Stimulated activated CD8-positive, alpha-beta memory T cell treated with anti-CD3 and anti-CD28 coated beads, Interleukin-2, amount 100 ng/mL, for 1 hour (primary cell): ENCODE measurements at places on chromosomes 4 and X.

DNA sequence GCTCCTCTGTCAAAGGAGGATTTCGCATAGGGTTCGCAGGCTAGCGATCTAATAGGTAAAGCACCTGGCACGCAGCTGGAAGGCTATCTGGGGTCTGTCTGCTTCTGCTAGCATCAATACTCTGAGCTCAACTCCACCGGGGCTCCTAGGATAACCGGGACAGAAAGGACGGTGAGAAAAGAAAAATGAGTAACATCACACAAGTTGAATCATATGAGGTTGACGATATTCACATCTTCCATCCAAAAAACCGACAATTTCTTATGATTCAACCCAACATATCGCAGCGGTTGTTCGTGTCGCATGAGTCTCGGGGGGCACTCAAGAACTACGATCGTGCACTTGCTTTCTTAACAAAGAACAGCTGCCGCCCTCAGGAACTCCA, 1.8 kb downstream of the PROM1 start:
- DNase-seq = no peak

DNA sequence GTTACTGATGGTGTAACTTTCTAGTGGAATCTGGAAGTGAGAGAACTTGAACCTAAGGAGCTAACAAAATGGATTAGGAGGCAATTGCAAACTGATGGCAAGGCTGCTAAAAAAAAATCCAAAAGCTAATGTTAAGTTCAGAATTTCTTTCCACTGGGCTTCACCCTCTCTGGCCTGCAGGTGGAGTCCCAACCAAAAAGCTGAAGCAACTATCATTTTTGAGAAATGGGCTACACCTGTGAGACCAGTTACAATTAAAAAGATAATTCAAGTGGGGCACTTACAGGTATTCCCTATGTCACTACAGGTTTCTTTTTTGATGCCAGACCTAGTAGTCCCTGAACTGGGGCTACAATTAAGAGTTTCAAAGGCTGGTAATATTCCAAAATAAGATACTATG, 142.1 kb upstream of the FTHL17 start:
- no peak for DNase-seq

DNA sequence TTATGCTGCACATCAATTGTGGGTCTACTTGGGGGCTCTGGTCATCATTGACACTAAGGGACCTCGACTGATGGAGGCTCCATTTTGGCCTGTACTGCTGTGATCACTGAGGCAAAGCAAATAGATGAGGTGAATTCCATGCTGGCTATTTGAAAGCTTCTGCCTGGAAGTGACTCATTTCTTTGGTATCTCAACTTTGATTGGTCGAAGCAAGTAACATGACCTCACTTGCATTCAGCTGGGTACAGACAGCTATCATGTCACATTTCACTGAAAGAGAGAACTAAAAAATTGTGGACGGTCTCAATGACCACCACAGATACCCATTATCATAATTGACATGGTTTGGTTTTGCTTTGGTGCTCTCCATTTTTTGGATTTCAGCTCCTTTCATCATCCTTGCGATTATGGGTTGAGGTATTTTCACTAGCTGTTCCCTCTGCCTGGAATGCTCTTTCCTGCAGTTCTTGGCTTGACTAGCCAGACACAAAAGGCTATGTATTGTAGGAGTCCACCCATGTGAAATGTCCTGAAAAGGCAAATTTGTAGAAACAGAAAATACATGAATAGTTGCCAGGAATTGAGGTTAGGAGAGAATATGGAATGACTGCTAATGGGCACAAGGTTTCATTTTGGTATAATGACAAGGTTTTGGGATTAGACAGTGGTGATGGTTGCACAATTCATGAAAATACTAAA, 369.2 kb upstream of the LCORL start:
- DNase-seq = no peak

- no peak for DNase-seq
Observed at GRCh38 chr4:26227601-26228229, 93.1 kb upstream of the RBPJ start.

DNA sequence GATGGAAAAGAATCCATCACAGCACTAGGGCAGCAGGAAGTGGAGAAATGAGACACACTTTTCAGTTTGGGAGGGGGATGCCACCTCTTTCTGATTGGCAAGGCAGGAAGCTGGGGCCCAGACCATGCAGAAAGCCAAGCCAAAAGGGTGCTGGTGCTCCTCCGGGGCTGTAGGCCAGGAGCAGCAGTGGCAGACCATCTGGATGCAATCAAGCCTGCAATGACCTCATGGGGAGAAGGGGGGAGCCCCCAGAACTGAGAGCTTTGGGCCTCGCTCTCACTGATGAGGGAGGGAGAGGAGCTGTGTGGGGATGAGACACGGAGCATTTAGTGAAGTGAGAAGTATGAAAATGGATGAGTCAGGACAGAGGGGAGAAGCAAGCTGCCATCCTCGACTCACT, 141.3 kb upstream of the NALF2 start:
- DNase-seq = no peak

- DNase-seq = no peak
Observed at GRCh38 chrX:98654565-98654964, 1755.5 kb downstream of the PCDH19 start.

DNA sequence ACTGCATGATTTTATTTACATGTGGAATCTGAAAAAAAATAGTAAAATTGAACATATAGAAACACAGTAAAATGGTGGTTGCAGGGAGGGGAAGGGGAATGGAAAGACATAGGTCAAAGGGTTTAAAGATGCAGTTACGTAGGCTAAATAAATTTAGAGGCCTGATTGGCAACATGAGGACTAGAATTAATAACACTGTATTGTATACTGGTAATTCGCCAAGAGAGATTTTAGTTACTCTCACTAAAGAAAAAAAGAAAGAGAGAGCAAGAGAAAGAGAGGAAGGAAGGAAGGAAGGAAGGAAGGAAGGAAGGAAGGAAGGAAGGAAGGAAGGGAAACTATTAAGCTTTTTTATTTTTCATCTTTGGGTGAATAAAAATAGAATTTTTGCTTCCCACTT, 488.1 kb downstream of the PCDH10 start:
- no peak for DNase-seq

- DNase-seq = no peak
Observed at GRCh38 chr4:123787512-123788080, 391.0 kb downstream of the SPRY1 start.

GRCh38 chr4:56512166-56512565, 6.6 kb downstream of the ARL9 start:
- no peak for DNase-seq

DNA sequence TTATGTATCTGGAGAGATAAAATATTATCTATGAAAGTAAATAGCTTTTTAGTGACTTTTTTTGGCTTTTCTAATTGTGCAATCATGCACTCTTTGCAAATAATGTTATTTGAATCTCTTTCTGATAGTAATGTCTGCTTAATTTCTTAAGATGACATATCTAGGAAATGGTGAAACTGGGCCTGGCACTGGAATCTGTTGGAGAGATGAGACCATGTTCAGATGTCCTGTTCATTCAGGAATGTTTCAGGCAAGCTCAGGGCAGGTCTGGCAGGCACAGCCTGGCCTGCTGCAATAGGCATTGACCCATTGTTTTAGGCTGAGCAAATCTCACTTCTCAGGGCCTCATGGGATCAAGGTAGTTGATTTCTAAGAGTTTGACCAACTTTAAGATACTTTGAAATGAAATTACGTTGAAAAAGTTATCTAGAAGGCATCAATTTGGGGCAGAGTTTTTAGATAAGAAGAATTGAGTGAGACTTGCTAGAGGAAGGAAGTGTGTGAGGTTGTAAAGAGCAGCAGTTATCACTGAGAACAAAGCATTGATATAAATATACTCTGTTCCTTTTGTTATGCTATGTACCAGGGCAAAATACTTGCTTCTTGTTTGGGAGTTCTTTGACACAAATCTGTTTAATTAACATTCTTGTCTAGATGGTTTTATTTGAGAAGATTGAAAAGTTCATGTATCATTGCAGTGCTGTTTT, 133.0 kb upstream of the LEF1 start:
- no peak for DNase-seq

DNA sequence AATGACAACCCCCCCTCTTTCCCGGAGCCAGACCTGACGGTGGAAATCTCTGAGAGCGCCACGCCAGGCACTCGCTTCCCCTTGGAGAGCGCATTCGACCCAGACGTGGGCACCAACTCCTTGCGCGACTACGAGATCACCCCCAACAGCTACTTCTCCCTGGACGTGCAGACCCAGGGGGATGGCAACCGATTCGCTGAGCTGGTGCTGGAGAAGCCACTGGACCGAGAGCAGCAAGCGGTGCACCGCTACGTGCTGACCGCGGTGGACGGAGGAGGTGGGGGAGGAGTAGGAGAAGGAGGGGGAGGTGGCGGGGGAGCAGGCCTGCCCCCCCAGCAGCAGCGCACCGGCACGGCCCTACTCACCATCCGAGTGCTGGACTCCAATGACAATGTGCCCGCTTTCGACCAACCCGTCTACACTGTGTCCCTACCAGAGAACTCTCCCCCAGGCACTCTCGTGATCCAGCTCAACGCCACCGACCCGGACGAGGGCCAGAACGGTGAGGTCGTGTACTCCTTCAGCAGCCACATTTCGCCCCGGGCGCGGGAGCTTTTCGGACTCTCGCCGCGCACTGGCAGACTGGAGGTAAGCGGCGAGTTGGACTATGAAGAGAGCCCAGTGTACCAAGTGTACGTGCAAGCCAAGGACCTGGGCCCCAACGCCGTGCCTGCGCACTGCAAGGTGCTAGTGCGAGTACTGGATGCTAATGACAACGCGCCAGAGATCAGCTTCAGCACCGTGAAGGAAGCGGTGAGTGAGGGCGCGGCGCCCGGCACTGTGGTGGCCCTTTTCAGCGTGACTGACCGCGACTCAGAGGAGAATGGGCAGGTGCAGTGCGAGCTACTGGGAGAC, 1.6 kb downstream of the PCDH10 start:
- DNase-seq = no peak

DNA sequence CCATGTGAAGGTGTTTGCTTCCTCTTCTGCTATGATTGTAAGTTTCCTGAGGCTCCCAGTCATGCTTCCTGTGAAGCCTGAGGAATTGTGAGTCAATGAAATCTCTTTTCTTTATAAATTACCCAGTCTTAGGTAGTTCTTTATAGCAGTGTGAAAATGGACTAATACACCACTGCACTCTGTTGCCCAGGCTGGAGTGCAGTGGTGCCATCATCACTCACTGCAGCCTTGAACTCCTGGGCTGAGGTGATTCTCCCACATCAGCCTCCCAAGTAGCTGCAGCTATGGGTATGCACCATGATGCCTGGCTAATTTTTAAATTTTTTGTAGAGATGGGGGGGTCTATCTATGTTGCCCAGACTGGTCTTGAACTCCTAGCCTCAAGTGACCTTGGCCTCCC, 15.8 kb upstream of the IGFBP7 start:
- no peak for DNase-seq

- no peak for DNase-seq
Observed at GRCh38 chrX:152177052-152177451, 38.7 kb upstream of the MAGEA10 start.

- no peak for DNase-seq
Observed at GRCh38 chr4:152935631-152936445, at the start of gene FHDC1. Gene FHDC1 (plus strand): TSS chr4:152936323. CDS start chr4:152943058, 6,735 bp downstream.

- no peak for DNase-seq
Observed at GRCh38 chr4:15855804-15856475, 77.8 kb downstream of the CD38 start.

DNA sequence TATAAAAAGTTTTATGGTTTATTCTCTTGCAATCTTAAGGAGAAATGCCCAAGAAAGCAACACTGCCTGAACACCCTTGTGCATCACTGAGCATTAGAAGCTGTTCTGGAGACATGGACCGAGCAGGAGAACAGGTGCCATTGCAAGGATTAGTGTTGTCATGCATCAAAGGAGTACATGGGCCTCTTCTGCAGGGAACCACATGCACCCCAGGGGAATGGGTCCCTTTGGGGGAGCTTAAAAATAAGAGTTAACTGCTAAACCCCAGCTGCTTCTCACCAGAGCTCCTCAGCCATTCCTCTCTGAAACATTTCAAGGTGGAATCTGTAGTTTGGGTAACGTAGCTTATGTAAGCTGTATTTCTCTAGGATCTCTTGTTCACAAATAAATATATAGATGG, 353.0 kb upstream of the SLC7A11 start:
- no peak for DNase-seq

DNA sequence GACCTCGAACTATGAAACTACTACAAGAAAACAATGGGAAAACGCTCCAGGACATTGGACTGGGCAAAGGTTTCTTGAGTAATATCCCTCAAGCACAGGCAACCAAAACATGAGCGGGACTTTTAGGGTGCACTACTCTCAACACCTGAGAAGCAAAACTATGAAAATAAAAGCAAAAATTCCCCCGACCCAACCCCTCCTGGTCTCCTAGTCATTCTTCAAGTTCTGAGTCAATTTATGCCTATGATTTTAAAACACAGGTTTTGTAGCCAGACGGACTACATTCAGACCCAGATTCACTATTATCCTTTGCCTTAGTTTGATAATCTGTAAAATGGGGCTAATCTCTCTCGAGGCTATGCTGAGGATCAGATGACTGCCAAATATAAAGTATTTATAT, 97.0 kb downstream of the SOWAHB start:
- no peak for DNase-seq

DNA sequence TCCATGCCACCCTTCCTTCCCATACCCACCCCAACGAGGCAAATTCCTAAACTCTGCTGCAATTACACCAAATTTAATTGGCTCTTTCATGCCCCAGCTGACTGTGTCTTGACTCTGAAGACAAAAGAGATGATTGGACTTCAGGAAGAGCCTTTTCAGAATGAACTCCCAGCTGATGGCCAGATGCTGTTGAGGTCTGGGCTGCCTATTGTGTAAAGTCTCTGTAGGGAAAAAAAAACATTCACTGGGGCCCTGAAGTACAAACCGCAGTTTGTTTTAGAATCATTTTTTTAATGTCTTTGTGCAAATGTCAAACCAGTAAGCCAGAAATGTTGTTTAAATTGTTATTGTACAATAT, 174.8 kb downstream of the HHIP start:
- no peak for DNase-seq

DNA sequence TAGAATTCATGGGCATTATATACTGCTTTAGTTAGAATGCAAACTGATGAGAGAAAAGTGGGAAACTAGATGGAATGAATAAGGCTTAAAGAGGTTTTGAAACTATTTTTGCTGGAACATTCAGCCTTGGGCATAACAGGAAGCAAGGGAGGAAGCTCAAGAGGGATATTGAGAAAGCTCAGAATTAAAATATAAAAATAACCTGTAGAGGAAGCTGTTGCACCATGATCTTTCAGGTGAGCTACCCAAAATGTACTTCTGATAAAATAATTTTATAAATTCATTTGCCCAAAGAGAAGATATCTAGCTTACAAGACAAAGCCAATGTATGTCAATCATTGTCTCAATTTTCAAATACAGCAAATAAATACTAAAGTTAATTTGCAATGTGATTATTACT, 11.3 kb downstream of the GC start:
- no peak for DNase-seq

- no peak for DNase-seq
Observed at GRCh38 chr4:76554630-76555029, 119.6 kb downstream of the SHROOM3 start.
